ENCODE measurements at places on chromosomes 4 and X.

DNA sequence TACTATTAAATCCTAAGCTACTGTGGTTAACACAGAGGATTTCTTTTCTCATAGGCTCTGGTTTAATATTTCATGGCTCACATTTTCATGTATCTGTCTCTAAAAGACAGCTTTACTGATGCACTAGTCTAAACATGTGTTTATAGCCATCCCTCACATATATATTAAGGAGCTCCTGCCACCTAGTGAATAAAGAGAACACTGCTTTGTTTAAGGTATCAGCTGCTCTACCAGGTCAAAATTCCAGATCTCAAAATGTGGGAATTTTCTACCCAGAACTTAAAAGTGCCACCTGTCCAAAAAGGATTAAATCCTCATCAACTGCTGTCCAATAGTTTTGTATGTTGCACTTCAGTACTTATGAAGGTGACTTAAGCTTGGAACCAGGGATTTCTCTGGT, 188.5 kb upstream of the TEX13C start:
- DNase-seq = no peak

- DNase-seq = no peak
Observed at GRCh38 chrX:51494409-51494808, 2.0 kb downstream of the NUDT11 start.

DNA sequence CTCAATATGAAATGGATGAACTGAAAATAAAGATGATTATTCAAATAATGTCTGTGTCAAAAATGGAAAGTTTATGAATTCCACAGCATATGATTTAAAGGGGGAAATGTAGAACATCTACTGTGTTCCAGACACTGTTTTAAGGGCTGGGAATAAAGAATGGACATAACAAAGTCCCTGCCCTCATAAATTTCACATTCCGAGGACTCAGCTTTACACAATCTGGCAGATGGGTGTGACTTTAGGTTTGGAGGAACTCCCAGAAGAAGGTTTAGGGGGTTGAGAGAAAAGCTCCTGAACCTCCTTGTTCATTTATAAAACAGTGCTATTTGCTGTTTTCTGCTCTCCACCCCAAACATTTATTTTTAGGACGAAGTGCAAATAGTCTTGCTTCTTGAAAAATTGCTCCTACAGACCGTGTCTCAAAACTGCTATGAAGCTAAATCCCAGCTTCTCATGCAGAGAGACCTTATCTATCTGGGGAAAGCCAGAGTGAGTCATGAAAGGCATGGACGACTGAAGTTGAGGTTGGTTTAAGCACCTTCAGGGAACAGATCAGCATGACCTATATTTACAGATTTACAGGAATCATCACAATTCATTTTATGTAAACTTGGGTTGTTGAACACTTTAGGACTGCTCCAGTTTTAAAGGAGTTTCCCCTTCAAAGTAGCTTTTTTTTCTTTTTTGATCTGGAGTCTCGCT, 184.3 kb downstream of the HS6ST2 start:
- DNase-seq = no peak

- DNase-seq = no peak
Observed at GRCh38 chrX:112359906-112360305, 277.3 kb upstream of the TRPC5 start.

GRCh38 chrX:44705817-44706551, 137.8 kb upstream of the DUSP21 start:
- DNase-seq = no peak

DNA sequence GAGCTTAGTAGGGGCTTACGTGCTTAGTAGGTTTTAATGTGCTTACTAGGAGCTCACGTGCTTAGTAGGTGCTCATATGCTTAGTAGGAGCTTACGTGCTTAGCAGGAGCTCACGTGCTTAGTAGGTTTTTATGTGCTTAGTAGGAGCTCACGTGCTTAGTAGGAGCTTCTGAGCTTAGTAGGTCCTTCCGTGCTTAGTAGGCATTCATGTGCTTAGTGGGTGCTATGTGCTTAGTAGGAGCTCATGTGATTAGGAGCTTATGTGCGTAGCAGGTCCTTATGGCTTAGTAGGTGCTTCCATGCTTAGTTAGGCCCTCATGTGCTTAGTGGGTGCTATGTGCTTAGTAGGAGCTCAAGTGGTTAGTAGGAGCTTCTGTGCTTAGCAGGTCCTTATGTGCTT, 59.4 kb downstream of the SHOX start:
- DNase-seq = no peak

DNA sequence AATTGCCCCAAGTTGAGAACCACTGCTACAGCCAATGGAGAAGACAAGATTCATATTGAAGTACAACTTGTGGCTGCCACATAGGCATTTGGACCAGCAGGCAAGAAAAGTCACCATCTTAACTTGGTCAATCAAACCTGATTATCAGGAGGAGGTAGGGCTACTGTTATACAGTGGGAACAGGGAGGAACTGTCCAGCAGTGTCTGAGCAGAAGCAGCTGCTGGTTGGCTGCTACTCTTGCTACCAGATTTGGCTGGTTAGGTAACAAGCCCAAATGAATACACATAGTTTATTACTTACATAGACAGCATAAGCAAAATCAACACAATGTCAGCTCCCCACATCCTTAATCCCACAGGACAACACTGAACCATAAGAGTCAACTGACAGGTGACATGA, 39.4 kb downstream of the ATP1B4 start:
- no peak for DNase-seq

- DNase-seq = peak; percentile 15
Observed at GRCh38 chrX:135973025-135973547, 702 bp downstream of the MMGT1 start.
